Activated CD4-positive, alpha-beta T cell treated with anti-CD3 and anti-CD28 coated beads, Interleukin-2, amount 10 ng/mL, durations not matched to agents 7 days and 5 days (primary cell): ENCODE measurements at places on chromosomes 5 and 9. TPM values are rescaled to one million over a fixed set of nuclear protein-coding genes. Genes with fewer than 3 reads are reported as not detected.

- no peak overlapping the region for H3K27ac ChIP-seq
- peaks cover 9% of the 10 kb centered on the region for H3K27me3 ChIP-seq
- no peaks in the 10 kb centered on the region for H3K36me3 ChIP-seq
- DNase-seq: no peak
These were observed 53.9 kb downstream of the MEF2C start for GRCh38 chr5:88829054-88829453.

- H3K36me3 ChIP-seq: no peaks in the 10 kb centered on the region
- H3K27ac ChIP-seq: no peak overlapping the region
- no peak for DNase-seq
- H3K27me3 ChIP-seq: no peaks in the 10 kb centered on the region
These were observed 52.0 kb upstream of the DAPK1 start for GRCh38 chr9:87445646-87446045.

DNA sequence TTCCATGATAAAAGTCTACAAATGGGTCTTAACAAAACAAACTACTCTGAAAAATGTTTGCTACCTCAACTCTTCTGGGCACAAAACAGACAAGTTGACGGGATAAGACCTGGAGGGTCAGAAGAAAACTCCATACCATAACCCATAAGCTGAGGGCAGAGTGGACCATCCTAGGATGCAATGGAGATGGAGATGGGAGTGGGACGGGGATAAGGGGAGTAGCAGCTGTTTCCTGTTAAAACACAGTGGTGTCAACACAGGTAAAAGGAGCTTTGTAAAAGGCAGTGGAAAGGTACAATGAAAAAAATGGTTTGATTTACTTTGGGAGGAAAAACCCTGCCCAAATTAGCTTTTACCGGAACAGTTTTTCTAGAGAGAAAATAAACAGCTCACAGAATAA is 41.6 kb downstream of the CEMIP2 start:
- DNase-seq: no peak
- no peaks in the 10 kb centered on the region for H3K4me1 ChIP-seq
- no peak overlapping the region for H3K4me3 ChIP-seq
- no peaks in the 10 kb centered on the region for H3K27me3 ChIP-seq
- H3K27ac ChIP-seq: no peak overlapping the region
- H3K36me3 ChIP-seq: peaks cover 58% of the 10 kb centered on the region

- DNase-seq: no peak
- no peaks in the 10 kb centered on the region for H3K27me3 ChIP-seq
- H3K27ac ChIP-seq: no peak overlapping the region
- no peak overlapping the region for H3K4me3 ChIP-seq
- peaks cover 2% of the 10 kb centered on the region for H3K4me1 ChIP-seq
- no peaks in the 10 kb centered on the region for H3K36me3 ChIP-seq
These were observed 16.2 kb downstream of the ARL15 start for GRCh38 chr5:54294097-54294667.

GRCh38 chr9:100499460-100499859 is 26.5 kb downstream of the TMEFF1 start:
- H3K36me3 ChIP-seq: no peaks in the 10 kb centered on the region
- DNase-seq: no peak
- no peak overlapping the region for H3K27ac ChIP-seq
- H3K4me3 ChIP-seq: no peak overlapping the region
- H3K4me1 ChIP-seq: no peaks in the 10 kb centered on the region

- no peaks in the 10 kb centered on the region for H3K27me3 ChIP-seq
- no peaks in the 10 kb centered on the region for H3K36me3 ChIP-seq
- H3K27ac ChIP-seq: no peak overlapping the region
- no peaks in the 10 kb centered on the region for H3K4me1 ChIP-seq
- H3K4me3 ChIP-seq: no peak overlapping the region
These were observed 11.0 kb downstream of the NCS1 start for GRCh38 chr9:130183133-130183762.

- no peak for DNase-seq
- no peaks in the 10 kb centered on the region for H3K4me1 ChIP-seq
- no peaks in the 10 kb centered on the region for H3K36me3 ChIP-seq
- H3K27me3 ChIP-seq: no peaks in the 10 kb centered on the region
These were observed 24.7 kb upstream of the TJP2 start for GRCh38 chr9:69149321-69149807.

Gene CBY3
- 0.35 TPM for total RNA-seq

Gene PCDHB7
- not detected for total RNA-seq

Gene SMIM3
- 8.4 TPM for total RNA-seq
